Activated B cell treated with CpG ODN at 0.5 μM for 24 hours (primary cell): ENCODE measurements at places on chromosomes 6 and 20.

- DNase-seq = no peak
Observed at GRCh38 chr6:3643921-3644738, 107.4 kb downstream of the PXDC1 start.

DNA sequence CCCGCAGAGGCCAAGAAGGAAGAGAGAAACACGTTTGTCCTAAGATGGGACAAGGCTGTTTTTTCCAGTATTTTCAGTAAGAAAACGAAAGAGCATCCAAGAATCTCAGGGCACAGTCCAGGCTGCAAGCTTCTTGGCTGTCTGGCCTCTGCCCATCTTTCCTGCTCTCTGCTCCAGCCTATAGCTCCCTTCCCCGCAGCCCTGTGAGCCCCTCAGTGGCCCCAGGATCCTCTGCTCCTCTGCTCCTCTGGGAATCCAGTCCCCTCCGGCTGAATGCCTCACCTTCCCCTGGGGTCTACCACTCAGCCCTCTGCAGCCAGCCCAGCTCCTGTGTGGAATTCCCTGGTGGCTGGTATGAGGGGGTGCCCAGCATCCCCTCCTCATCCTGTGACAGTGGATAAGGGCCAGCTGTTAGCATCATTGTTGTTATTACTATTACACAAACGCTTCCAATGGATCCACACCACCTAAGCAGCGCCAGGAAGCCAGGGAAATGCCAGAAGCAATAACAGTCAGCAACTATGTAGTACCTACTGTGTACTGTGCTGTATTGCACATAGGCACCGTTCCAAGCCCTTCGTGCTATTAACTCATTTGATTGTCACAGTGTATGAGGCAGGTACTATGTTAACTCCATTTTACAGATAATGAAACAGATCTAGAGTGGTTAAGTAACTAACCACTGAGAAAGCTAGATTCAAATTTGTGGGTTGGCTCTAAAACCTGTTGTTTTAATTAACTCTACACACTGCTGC lies 60.3 kb upstream of the PTPN1 start:
- DNase-seq = no peak

DNA sequence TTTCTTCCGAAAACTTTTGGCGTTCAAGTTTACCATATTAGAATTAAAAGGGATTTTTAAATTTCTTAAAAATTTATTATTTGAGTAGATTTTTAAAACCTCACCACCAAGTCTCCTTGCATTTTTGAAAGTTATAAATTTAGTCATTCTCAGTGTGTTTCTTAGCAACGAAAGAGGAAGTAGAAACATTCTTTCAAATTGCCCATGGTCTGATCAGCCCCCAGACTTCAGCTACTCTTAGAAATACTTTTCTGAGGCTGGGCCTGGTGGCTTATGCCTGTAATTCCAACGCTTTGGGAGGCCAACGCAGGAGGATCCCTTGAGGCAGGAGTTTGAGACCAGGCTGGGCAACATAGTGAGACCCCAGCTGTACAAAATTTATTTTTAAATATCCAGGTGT lies 15.1 kb upstream of the RTF2 start:
- no peak for DNase-seq

GRCh38 chr6:165652766-165653165 lies 10.3 kb downstream of the PDE10A start:
- no peak for DNase-seq

GRCh38 chr6:157430834-157431233 lies 49.8 kb downstream of the ZDHHC14 start:
- DNase-seq = no peak

DNA sequence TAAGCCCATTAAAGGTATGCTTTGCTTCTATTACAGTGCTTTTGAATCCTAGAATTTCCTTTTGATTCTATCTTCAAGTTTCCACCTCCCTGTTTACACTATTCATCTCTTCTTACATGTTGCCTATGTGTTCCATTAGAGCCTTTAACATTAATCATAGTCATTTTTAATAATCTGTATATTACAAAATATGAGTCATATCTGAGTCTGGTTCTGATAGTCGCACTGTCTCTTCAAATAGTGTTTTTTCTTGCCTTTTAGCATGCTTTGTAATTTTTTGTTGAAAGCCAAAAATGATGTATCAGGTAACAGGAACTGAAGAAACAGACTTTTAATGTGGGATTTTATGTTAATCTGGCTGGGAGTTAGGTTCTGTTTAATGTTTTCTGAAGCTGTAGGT lies 68.4 kb downstream of the DNAAF9 start:
- no peak for DNase-seq

DNA sequence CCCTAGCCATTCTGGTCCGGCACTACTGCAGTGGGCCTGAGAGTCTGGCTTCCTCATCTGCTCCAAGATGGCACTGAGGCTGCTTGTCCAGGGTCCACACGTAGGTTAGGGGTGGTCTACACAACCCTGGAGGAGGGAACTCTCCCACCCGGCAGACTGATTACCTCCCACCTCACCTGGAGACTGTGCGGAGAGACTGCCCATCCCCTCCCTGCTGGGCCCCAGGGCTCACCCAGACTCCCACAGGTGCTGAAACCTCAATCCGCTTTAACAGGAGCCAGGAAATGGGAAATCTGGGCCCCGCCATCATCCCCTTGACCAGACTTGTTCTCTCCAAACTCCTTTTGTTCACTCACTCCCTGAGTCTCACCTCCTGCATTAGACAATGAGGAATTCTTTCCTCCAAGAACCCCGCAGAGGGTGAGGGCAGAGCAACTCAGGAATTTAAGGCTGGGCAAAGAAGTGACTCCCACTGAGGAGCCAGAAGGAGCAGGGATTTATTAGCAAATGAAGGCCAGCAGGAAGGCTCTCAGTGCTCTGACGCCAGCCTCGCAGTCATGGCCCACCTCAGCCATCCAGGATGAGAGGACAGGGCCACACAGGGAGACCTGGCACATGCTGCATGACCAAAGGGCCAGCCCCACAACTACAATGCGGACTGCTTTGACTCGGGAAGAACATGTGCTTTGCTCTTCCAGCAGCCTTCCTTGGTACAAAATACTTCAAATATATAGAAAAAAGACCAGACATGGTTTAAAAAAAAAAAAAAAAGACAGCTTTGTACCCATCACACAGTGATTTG lies 53.0 kb downstream of the CDK5RAP1 start:
- DNase-seq = no peak

DNA sequence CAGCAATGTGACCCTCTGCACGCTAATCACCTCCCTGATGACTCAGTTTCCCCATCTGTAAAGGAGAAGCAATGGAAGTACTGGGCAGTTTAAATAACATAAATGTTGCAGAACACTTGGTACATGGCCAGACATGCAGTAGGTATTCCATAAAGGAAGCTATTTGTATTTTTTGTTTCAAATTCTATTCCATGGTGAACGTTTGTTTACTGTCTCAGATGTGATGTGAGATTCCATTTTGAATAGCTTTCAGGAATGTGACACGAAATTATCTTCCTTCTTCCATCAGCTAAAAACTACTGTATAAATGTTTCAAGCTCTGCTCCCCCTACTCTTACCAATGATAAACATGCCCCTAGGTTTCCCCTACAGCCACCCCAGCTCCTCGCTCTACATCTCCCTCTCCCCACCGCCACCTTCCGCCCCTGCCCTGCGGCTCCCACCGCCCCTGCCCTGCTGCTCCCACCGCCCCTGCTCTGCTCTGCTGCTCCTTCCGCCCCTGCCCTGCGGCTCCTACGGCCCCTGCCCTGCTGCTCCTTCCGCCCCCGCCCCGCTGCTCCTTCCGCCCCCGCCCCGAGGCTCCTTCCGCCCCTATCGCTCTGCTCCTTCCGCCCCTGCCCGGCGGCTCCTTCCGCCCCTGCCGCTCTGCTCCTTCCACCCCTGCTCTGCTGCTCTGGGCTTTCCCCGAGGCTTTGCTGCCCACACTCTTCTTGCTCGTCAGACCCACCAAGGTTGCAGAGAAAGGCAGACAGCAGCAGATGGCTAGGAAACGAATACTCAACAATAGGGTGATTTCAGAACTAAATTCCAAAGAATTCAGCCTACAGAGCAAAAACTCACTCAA lies 78.9 kb downstream of the THBS2 start:
- DNase-seq = no peak

DNA sequence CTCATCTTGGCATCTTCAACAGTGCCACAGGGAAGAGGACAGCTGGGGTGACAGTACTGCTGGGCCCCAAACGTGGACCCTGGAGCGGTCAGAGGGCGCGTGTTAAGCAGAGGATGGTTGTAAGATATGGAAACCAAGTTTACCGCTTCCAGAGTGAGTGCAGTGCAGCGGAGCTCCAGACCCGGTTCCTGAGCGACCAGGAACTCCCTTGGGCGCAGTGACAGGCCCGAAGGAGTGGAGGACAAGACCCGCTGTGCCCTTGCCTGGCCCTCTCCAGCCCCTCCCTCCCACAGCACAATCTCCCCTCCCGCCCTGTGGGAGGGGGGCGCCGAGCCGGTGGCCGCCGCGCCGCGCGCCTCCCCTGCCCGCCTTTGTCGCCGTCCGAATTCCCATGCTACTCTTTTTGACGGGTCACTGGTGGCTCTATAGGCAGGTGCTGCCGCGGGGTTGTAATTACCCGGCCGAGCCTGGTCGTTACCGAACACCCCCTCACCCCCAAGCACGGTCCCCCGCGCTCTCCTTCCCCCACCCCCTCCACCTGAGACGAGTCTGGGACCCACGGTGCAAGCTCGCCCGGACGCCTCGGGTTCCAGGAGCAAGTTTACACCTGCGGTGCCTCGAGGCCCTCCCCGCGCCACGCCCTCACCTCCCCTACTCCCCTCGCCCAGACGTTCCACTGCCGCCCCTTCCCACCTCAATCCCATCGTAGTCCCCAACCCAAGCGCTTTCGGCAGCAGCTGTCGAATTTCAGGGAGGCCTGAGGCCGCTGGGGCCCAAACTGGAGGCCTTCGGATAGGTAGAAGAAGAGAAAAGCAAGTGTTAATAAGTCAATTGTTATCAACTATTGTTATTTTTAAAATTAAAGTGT lies 3.9 kb downstream of the NR2E1 start:
- no peak for DNase-seq

DNA sequence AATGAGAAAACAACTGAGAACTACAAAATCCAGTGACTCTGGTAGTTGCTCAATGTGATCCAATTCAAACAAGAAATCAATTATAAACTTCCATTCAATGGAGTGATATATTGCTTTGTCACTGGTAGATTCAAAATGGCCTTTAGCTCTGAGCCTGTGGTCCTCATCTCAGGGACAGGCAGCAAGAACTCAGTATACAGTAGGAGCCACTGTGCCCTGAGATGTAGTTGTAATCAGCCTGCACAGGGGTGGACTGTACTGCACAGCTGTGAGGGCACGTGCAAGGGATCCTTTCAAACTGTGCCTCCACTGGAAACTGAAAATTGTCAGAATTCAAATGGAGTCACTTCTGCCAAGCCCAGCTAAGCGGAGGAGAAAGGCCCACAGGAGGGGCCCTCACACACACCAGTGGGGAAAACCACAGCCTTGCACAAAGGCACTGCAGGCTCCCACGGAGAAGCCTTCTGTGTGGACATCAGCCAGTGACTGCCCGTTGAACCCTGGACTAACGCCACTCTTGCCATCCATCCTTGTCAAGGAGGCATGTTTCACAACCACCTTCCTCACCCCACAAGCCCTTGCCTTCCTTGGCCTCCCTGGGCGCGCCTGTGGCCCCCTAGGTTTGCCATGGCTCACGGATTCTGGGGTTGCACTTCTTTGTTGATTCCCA lies 186.7 kb downstream of the SMOC2 start:
- DNase-seq = no peak

DNA sequence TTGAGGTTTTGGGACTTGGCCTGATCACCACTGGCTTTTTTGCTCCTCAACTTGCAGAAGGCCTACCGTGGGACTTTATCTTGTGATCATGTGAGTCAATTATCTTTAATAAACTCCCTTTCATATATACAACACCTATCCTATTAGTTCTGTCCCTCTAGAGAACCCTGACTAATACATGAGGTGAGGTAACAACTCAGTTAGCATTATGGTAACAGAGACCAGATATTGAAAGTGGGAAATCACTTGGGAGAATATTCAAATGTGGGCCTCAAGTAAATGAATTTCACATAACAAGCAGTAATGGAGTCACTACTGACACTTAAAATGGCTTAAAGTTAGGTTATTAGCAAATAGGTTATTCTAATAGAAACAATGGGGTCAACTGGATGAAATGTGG lies 438.1 kb upstream of the AGPAT4 start:
- DNase-seq = no peak

DNA sequence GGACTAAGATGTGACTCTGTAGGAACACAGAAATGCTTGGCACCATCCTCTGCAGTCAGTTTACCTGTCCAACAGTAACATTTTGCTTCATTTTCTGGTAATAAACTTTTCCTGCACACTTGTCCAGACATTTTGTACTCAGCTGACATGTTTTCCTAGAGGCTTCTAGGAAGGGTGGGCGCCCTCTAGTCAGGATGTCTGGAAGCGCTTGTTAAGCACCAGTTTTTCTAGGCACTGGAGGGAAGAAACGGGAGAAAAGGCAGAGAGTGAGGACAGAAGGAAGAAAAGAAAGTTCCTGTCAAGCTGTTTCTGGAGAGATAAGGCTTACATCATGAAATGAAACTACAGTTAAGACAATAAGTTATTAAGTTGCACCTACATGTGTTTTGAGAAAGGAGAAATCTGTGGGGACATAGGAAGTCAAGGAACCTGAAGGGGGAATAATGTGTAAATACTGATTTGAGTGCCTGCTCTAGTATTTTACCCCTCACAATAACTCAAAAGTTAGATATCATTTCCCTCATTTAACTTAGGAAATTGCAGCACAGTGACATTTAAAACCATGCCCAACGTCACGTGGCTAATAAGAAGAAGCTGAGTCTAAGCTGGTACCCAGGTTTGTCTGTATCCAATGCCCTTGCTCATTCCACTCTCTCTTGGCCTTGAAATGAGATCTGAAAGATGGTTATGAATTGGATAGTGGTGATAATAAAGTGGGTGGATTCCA lies 42.7 kb upstream of the TNFRSF21 start:
- no peak for DNase-seq

DNA sequence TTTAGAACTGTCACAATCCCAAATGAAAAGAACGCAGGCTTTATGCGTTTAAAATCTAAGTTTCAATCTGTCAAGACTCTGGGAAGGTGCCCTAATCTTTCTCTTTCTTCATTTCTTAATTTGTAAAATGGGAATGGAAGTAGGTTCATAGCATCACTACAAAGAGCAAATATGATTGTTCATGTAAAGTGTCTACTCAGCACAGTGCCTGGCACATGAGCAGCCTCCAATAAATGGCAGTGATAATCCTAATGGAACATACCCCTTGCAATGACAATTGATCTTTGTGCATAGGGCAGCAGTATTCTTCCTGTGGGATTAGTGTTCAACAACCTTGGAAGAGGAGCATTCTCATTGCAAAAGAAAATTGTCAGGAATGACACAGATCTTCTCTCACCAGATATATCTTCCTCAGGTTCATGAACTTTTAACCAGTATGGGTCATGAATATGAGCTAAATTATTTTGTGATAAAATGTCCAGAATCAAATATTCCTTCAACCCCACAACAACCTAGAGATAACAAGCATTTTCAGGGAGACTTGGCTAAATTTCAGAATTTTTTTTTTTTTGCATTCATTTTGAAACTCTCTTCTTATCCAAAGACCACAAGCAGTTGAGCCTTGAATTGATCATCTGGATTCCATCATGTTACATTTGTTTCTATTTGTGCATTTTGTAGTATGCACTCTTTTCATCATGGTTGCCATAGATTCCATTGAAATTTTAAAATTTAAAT lies 149.1 kb downstream of the TBX18 start:
- no peak for DNase-seq

GRCh38 chr6:45566882-45567281 lies 189.1 kb upstream of the SUPT3H start:
- DNase-seq = no peak
